ENCODE measurements at places on chromosomes 7 and 10.

- DNase-seq = no peak
Measured at GRCh38 chr10:35789996-35790395, 147.9 kb upstream of the FZD8 start.

DNA sequence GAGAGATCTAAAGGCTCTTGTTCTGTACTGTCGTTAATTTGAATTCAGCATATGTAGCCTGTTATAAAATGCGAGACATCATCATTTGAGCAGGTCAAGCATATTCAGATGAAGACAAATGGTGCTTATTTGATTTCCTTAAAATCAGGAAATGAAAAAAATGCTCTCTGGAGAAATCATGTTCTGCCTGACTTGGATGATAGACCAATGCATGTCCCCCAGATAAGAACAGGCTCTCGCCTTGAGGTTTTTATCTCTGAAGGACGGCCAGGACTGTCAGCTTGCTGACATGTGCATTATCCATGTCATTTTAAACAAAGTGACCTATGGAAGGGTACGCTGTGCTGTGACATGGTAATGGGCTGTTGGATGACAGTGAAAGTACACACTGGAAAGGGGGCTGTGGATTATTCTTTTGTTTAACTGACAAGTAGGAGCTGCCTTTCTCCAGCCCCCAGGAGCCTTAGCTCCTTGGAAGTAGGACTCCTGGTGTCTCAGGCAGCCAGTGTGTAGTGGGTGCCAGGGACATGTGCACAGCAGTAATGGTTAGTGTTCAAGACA is 695.1 kb upstream of the GALNT17 start:
- DNase-seq = no peak

DNA sequence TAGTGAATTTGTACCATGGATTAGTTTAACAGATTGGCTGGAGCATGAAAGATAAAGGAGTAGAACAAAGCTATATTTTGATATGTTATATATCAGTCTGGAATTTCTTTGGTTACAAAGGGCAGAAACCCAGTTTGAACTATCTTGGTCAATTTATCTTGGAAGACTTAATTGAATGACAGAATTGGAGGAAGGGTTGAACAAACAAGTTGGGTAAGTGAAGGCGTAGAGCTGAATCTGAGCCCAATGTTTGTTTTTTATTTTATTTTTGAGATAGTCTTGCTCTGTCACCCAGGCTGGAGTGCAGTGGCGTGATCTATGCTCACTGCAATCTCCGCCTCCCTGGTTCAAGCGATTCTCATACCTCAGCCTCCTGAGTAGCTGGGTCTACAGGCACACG is 21.8 kb upstream of the JCAD start:
- no peak for DNase-seq

DNA sequence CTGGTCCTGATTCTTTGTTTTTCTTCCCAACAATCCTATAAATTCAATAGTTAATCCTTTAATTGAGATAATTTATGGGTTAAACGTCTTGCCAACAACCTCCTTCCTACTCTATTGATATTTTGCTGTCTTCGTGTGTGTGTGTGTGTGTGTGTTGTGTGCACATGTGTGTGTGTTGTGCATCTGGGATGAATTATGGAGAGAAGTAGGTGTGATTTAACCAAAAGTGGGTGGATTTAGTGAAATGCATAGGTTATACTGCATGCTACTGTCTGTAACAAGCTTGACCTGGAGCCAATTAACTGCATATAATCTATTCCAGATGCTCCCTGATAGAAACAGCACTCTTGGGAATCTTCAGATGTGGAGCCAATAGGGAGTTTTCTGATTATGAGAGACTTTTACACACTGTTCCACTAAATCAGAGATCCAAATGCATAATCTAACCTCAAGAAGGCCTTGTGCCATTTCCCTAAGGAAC is 61.2 kb downstream of the SEMA3D start:
- DNase-seq = peak; percentile 24

GRCh38 chr10:1255118-1255517 is 198.9 kb downstream of the WDR37 start:
- no peak for DNase-seq

GRCh38 chr10:11810313-11810766 is 12.8 kb upstream of the PROSER2 start:
- DNase-seq = no peak

DNA sequence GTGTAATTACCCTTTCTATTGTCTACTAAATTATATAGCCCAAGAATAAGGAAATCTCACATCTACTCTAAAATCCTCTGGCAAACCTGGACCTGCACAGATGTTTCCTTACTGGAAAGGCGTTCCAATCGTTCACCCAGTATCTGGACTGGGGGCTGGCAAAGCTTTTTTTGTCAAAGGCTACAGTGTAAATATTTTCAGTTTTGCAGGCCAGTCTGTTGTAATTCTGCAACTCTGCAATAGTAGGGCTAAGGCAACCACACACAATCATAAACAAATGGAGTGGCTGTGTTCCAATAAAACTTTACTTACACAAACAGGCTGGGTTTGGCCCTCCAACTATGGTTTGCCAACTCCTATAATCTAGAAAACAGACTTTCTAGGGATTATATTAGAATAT is 56.2 kb downstream of the GLI3 start:
- peak; percentile 89 for DNase-seq

DNA sequence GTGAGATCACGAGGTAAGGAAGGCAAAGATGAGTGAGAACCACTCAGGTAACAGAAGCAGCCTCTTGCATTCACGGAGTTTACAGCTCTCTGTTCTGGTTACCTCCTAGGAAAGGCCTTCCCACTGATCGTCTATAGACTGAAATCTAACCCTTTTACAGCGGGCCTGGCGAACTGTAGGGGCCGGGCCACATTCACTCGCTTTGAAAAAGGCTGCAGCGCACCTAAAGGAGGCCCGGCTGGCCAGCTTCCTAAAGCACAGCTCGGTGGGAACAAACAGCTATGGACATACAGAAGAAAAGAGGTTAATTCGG is 565 bp downstream of the ATP5MK start:
- peak; percentile 8 for DNase-seq

DNA sequence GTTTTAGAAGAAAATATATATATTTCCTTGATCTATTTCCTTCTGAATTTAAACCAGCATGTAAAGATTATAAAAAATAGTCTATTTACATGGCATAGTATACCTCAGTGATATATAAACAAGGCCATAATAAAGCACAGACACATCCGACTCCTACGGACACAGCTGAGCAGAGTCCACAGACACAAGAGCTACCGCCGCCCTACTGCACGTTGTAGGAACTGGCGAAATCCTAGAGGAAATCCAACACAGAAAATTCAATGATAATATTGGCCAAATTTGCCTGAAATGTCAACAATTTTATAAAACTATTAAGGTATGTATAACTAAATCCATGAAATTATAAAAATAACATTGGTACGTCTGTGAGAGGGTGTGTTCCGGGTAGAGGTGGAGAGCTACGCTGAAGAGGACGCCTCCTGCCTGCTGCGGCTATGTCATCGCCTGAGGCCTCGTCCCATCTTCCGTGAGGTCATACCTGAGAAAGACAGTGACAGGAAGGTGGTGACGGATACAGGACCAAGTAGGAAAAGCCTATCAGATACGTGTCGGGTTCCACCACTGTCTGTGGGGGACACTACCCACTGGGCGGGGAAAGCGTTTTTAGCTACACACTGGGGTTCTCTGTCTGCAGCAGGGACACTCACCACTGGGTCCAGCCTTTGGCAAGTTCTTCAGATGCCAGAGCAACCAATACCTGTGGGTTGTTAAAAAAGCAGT is 29.3 kb upstream of the NCAPG2 start:
- DNase-seq = no peak

DNA sequence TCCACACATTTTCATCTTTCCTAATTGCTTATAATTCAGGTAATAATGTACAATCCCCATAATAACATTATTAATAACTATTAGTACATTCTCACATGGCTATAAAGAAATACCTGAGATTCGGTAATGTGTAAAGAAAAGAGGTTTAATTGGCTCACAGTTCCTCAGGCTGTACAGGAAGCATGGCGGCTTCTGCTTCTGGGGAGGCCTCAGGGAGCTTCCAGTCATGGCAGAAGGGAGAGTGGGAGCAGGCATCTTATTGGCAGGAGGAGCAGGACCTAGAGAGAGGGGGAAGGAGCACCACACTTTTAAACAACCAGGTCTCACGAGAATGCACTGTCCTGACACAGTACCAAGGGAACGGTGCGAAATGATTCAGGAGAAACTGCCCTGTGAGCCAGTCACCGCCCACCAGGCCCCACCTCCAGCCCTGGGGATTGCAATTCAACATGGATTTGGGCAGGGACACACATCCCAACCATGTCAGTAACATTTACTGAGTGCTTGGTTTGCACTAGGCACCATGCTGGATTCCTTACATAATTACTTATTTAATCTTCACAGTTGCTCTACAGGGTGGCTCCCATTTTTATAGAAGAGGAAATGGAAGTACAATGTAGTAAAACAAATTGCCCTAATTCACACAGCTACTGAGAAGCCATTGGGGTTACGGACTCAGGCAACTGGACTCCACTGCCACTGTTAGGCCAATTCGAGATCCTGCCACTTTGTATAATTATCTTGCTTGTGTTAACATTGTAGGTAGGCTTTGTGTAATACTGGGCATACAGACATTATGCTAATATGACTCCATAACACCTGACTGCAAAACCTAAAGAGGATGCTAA is 8.7 kb upstream of the ESYT2 start:
- no peak for DNase-seq

DNA sequence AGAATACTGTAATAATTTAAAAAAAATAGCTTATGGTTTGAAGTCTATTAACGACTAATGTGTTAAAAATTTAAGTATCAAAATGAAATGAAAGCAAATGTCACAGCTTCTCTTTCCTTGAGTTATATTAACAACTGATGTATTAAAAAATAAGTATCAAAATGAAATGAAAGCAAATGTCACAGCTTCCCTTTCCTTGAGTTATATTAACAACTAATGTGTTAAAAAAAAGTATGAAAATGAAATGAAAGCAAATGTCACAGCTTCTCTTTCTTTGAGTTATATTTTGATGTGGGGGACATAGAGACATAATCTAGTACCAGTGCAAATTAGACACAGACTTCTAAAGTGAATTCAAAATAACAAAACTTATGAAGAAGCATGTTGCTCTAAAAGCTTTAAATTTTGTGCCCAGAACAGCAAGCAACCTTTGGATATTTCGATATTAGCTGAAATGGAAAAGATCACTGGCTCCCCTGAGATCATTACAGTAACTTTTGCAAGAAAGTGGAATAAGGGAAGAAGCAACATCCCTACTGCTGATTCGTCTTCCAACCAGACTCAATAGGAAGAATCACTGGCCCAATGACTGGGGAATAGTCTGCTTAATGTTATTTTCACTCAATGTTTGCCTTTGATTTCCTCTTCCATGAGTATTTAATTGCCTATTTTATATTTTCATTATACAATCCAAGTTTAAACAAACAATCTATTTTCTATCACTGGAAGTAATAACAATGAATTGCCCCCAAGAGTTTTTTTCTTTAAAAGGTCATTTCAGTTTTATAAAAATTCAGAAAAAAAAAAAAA is 8.0 kb downstream of the SKAP2 start:
- DNase-seq = no peak

DNA sequence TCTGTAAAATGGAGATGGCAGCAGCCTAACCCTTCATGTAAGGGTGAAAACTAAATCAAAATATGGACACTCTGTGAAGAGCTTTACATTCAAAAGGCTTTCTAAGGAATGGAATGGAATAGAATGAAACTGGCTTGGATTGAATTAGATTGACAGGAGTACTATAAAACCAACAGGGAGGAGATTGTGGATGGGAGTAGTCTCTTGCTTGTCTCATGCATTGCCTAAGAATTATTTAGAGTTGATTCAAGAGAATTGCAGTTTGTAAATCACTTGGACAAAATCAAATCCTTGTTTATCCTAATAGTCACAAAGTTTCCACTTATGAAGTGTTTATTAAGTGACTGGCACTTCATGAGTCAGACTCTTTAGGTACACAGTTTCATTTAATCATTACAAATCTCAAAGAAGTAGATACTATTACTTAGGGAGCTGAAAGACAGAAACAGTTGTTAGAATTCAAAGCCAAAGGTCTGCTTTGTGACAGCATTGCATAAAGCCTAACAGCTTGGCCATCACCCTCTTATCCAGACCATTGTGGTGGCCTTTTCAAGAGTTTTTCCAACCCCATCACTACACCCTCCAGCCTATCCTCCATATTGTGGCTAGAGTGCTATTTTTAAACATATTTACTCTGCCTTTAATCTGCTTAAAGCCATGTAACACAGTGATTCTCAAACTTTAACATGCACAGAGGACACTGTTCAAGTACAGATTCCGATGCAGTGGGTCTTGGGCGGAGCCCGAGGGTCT is 91.9 kb upstream of the GHITM start:
- no peak for DNase-seq

- no peak for DNase-seq
Measured at GRCh38 chr10:3874990-3875841, 90.2 kb upstream of the KLF6 start.

GRCh38 chr7:8433477-8434289 is at the start of gene NXPH1:
TSS of gene NXPH1 (plus strand) at chr7:8433609.
- DNase-seq = no peak

- DNase-seq = no peak
Measured at GRCh38 chr7:68067845-68068244, 1071.2 kb downstream of the TYW1 start.

DNA sequence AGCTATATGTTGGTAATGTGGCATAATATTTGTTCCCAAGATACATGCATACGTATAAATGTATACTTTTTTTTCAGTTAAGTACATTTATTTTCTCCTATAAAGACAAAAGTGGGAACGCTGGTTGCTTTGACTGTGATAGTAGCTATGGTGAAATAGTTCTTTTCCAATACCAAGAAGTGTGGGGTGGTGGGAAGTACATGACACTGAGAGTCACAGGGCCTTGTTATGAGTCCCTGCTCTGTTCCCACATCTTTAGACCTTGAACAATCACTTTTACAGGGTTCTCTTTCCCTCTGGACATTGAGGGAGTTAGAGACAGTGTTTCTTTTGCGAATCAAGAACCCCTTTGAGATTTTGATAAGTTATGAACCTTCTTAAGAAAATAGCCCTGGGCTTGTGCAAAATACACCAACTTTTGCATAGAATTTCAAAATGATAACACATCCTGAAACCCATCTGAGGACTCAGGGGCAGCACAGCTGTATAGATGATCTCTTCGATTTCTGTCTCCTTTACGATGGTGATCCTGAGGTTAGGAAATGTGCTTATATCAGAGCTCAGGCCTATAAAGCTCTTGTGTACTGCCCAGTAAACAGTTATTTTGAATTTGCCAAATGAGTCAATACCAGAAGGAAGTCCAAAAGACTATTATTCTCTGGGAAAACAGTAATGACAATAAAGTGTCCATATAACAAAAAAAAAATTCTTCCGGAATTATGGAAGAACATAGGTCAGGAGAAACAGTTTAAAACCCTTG is 1.1 kb downstream of the LMOD2 start:
- DNase-seq = no peak
